ENCODE measurements at places on chromosomes 5 and 9. TPM values are rescaled to one million over a fixed set of nuclear protein-coding genes. Genes with fewer than 3 reads are reported as not detected.

The KIF2A gene
- 157 TPM for total RNA-seq

The TLX3 gene
- not detected for total RNA-seq

DNA sequence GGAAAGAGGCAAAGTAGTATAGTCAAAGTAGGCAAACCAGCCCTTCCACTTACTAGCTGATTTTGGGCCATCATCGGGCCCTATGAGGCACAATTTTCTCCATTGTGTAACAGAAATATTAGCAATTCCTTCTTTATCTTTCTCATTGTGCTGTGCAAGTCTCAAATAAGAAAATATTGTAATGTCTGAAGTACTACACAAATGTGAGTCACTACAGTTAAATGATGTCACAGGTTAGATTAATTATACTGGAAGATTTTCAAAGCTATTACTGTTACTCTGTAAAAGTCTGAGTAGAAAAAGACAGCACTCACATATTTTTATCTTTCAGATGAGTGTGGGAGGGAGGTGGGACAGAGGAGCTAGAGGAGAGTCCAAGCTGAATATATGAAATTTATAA, 12.4 kb upstream of the TMC1 start:
- no peak overlapping the region for H3K4me3 ChIP-seq
- DNase-seq = no peak
- H3K36me3 ChIP-seq = no peaks in the 10 kb centered on the region
- no peak overlapping the region for H3K27ac ChIP-seq
- no peaks in the 10 kb centered on the region for H3K27me3 ChIP-seq

DNA sequence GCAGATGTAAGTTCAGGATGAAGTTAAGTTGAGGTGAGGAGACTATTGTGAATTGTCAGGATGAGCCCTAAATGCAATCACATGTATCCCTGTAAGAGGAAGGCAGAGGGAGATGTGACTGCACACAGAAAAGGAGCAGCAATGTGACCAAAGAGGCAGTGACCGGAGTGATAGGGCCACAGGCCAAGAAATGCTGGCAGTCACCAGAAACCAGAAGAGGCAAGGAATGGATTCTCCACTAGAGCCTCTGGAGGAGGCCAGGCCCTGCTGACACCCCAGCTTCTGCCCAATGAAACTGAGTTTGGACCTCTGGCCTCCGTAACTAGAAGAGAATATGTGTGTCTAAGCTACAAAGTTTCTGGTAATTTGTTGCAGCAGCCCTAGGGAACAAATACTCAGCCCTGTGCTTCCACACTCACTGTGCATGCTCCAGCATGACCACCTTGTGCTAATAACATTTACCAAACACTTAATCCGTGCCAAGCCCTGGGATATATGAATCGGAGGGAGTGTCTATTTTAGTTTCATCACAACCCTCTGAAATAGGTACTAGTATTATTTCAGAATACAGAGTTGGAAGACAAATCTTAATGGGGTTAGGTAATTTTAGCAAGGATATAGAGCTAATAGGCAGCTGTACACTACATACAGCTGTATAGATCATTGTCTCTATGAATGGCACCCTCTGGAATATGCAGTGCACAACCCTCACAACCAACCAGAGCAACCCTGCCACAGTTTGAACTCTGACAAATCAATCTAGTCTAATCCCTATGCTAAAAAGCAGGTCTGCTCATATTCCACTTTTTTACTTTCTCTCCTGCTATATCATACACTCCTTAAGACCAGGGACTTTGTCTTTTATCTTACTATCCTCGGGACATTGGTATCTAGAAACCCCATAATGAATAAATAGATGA, 7.8 kb upstream of the GPX8 start:
- H3K4me3 ChIP-seq = no peak overlapping the region
- no peaks in the 10 kb centered on the region for H3K4me1 ChIP-seq
- DNase-seq = no peak
- H3K27me3 ChIP-seq = no peaks in the 10 kb centered on the region
- H3K36me3 ChIP-seq = no peaks in the 10 kb centered on the region
- no peak overlapping the region for H3K27ac ChIP-seq

DNA sequence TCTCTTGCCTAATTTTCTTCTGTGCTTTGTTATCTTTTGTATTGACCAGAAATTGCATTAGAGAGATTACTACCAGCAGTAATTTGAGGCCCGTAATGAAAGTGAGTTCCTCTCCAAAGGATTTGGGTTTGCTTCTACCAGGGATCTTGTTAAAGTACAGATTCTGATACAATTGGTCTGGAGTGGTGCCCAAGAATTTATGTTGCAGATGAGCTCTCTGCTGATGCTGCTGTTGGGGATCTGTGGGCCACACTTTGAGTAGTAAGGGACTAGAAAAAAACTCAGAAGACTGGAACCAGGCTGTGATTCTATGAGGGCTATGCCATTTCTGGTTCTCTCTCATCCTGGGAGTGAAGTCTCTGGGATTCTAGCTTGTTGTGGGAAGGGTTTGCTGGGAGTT, 192.2 kb downstream of the SEC61B start:
- no peak overlapping the region for H3K4me3 ChIP-seq
- H3K27ac ChIP-seq = no peak overlapping the region
- DNase-seq = no peak
- H3K27me3 ChIP-seq = no peaks in the 10 kb centered on the region

All from CD4-positive, alpha-beta memory T cell (primary cell).